Activated CD8-positive, alpha-beta memory T cell treated with anti-CD3 and anti-CD28 coated beads for 4 hours (primary cell): ENCODE measurements at places on chromosomes 6 and 20.

- no peak for DNase-seq
Measured at GRCh38 chr20:39042279-39043150, 80.4 kb downstream of the DHX35 start.

DNA sequence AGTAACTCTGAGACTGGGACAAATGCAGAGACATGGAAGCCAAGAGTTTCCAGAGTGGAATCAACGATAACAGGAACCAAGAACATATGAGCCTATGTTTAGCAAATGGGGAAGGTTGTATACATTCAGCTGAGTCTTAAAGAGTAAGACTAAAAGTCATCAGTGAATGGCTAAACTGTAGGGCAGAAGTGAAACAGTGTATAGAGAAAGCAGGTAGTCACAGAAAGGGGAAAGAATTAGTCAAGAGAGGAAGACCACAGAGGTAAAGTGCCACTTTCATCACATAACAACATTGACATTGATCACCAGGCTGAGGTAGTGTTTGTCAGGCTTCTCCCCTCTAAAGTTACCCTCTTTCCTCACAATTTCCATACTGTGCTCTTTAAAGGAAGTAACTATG is 306.5 kb upstream of the SPTLC3 start:
- DNase-seq: no peak

DNA sequence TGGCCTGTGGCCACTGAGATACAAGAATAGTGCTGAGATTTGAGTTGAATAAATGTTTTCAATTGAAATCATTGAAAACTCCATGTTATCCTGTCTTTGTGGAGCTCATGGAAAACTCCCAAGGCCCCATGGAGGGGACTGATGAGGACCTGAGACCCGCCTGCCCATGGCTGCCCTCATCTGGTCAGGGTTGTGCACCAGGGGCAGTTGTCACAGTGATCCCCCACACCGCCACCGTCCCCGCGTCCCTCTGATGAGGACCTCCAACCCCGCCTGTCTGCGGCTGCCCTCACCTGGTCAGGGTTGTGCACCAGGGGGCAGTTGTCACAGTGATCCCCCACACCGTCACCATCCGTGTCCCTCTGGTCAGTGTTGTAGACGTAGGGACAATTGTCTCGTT is 27.8 kb downstream of the THBS2 start:
- no peak for DNase-seq

- DNase-seq: no peak
Measured at GRCh38 chr20:32911355-32911754, 52.6 kb downstream of the EFCAB8 start.

- no peak for DNase-seq
Measured at GRCh38 chr6:40706178-40706577, 119.0 kb upstream of the LRFN2 start.

DNA sequence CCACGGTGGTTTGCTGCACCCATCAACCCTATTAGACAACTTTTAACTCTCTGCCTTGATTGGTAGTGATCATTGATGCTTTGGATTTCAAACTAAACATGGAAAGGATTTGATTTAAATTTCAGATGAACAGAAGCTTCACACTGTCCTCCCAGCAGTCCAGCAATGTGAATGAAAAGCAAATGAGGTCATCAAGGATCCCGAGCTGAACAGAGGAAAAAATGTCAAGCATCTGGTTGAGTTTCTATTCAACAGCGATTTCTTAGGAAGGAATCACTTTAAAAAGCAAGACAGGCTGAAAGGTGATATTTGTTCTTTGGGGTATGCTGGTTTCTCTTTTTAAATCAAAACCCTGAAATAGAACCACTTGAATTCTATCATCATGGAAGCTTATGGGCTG is 10.6 kb upstream of the SAMD3 start:
- DNase-seq: no peak

DNA sequence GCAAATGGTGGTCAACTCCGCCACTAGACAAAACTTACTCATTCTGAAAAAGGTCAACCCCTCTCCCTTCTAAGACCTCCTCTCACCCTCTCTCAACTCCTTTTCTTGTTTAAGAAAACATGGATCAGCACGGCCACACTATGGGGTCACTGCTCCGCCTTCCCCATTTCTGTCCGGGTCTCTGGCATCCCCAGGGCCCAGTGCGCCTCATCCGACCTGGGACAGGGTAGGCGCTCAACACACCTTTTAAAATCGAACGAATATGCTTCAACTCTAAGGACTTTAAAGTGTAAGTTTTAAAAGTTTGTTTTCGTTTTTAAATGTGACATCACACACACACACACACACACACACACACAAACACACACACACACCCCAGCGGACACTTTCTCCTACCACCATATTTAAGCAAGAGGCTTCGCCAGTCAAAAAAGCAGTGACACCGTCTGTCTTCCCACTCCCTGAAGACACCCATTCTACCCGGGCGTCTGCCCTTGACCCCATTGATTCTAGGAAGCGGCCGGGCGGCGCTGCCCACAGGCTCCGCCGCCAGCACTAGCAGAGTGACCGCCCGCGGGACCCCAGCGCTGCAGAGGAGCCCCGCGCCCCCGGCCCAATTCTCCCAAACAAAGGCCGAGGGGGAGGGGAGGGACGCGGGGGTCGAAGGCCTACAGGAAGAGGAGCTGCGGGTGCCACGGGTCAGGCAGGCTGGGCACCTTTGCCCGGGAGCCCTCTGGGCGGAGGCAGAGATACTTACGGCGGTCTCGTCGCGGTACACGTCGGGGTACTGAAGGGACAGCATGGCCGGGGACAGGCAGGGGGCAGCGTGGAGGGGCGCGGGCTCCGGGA is 568 bp downstream of the PREP start:
- no peak for DNase-seq

DNA sequence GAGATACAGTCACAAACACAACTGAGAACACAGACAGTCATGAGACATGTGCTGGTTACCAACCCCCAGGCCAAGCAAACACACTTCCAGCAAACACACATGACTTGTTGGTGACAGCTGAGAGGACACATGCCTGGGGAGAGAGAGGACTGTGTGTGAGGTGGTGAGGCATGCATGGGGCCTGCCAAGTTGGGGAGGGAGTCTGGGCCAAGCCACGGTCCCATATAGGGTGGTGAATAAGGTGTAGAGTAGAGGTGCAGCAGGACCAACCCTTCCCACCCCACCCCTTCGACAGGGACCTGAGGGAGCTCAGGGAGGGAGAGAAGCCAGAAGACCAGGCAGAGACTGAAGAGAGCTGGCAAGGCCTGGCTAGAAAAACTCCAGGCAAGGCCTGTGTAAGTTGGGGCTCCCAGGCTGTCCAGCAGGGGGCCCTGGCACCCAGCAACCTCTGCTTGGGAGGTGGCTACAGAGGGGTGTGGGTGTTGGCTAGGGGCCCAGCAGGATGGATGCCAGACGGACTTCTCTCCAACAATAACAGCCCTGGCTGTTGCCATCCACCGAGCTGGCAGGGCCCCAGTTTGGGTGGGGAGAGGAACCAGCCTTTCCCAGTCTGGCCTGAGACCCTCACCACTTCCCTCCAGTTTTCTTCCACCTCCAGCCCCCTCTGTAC is 2.0 kb upstream of the SLC29A1 start:
- DNase-seq: no peak

DNA sequence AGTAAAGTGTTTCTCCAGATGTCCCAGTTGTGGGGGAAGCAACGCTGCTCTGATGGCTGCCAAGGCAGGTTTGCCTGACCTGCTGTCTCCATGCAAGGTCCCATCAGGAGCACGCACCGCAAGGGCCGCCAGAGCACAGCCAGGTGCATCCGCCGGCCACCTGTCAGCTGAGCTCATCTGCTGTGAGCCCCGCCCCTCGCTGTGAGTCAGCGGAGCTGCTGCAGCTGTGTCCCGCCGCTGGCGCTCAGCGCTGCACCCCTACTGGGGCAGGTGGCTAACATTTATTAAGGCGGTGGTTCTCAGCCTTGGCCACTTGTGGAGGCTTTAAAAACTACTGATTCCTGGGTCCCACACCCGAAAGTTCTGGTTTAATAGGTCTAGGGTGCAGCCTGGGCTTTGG is 225.7 kb downstream of the UST start:
- no peak for DNase-seq

- DNase-seq: no peak
Measured at GRCh38 chr20:23679133-23680092, 9.4 kb downstream of the CST4 start.

GRCh38 chr6:4545893-4546292 is 230.3 kb upstream of the CDYL start:
- no peak for DNase-seq
